ENCODE measurements at places on chromosomes 4 and X.

GRCh38 chr4:138487670-138488069, 245.5 kb upstream of the SLC7A11 start:
- no peak for ATAC-seq

GRCh38 chr4:108774809-108775530, 12.1 kb upstream of the ETNPPL start:
- no peak for ATAC-seq

DNA sequence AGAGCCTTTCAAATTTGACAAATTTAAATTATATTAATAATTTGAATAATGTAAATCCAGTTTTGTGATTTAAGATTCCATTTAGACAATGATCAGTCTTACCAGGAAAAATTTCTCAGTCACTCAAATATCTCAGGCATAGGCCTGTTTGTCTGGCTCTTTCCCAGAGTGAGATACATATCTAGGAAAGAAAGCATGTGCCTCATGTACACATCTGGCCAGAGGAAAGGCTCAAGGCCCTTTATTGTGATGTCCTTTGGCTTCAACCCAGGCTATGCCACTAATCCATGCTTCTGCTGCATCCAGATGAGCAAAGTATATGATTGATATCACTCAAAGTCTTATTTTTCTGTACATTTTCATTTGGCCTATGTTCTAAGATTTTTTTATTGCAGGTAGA, 473.3 kb upstream of the ADGRL3 start:
- no peak for ATAC-seq

- ATAC-seq, result no peak
These were observed 370.4 kb downstream of the INPP4B start for GRCh38 chr4:142475663-142476062.

GRCh38 chr4:135277980-135278315, 1076.4 kb upstream of the PABPC4L start:
- no peak for ATAC-seq

- no peak for ATAC-seq
These were observed 102.3 kb upstream of the KLHL13 start for GRCh38 chrX:118218940-118219339.

GRCh38 chrX:81205551-81205950, 3.6 kb downstream of the SH3BGRL start:
- no peak for ATAC-seq

DNA sequence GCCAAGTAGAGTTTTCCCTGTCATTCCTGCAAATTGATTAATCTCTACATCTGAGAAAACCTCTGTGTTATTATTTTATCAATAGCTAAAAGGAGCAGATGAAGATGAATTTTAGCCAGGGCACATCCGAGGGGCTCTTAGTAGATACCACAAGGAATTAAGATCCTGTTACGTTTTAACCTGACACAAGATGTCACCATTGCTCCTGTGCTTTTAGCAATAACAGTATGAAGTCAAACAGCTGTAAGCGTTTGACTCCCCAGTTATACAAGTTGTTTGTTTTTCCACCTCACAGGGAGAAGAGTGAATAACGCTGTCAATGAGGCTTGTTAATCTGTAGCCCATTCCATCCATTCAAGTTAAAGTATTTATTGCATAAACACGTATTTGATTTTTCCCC, 76.0 kb upstream of the AP1S2 start:
- ATAC-seq, result no peak

Data from stimulated activated memory B cell treated with anti-CD40 and anti-IgM and Interleukin-4, amounts not matched to agents 10 μg/mL and 1 μg/mL and 100 μg/mL, for 72 hours (primary cell).